ENCODE measurements at places on chromosomes 2 and 18.
A peak's percentile ranks its signal among the peaks of the same experiment; 100 is the strongest.

DNA sequence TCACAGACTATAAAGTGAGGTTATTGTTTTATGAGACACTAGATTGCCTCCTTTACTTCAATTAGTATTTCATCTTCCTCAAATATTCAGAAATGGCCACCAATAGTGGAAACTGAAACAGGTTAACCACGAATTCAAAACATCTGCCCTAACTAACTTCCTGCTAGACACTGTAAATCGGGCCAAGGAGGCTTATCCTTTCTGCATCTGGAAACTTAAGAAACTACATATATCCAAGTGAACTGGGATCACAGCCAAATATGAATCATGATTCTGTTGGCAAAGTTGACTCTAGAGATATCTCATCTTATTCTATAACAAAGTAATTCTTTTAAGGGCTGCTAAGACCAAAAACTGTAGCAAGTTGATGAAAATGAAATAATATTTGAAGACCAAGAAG is 136.6 kb upstream of the ZC3H15 start:
- DNase-seq = no peak

GRCh38 chr2:19109518-19109917 is 248.9 kb downstream of the OSR1 start:
- no peak for DNase-seq

DNA sequence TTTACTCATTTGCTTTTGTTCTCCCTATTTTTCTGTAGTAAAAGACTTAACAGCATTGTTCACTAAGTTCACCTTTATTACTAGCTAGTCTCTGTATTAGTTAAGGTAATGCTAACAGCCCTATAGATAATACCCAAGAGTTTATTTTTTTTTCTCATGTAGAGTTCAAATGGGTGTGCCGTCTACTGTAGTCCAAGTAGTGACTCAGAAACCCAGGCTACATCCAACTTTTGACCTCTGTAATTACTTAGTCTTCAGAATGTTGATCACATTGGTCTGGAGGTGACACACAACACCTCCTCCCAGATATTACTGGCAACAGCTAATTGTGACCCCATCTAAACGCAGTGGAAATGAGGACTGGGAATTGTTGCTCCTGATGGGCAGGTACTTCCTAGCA is 7.7 kb downstream of the COQ10B start:
- DNase-seq = no peak

DNA sequence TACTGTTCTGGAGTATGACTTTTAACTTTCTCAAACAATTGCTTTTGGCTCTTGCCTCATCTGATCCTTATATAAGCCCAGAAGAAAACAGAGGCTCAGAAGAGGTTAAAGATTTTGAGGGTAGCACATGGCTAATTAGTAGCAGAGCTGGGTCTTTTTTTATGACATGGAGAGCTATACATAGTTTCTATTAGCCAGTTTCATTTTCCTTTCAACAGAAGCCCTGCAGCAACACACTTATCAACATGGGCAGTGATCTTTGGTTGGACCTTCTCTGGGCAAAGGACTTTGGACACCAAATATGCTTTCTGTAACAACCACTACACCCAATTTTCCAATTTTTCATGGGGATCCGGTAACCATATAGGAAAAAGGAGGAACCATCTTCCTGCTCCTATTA is 64.9 kb downstream of the NCKAP5 start:
- no peak for DNase-seq

- DNase-seq = no peak
These were observed 265.1 kb downstream of the RIT2 start for GRCh38 chr18:42850174-42851083.

DNA sequence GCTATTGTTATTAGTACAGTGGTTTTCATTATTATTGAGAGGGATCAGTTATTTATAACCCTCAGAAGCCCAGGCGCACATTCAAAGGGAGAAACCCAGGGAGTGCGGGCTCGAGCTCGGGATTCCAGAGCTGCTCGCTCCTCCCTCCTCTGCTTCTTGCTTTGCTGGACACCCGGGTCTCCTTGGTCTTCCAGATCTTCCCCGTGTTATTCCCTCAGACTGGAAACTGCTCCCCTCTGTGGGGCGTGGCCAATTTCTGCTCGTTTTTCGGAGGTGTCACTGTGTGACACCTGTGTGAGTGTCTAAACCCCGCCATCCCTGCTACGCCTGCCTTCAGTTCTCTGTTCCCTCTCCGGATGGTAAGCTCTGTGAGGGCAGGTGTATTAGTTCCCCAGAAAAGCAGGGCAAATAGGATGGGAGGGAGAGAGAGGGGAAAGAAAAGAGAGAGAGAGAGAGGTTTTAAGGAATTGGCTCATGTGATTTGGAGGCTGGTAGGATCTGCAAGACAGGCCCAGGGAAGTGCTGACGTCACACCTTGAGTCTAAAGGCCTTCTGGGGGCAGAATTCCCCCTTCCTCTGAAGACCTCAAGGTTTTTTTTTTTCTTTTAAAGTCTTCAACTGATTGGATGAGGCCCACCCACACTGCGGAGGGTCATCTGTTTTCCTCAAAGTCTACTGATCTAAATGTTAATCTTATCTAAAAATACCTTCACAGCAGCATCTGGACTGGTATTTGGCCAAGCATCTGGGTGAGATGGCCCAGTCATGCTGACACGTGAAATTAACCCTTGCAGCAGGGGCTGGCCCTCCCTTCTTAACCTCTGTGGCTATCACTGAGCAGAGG is 457.3 kb upstream of the ID2 start:
- no peak for DNase-seq

GRCh38 chr2:102025016-102025501 is 33.3 kb downstream of the IL1R2 start:
- DNase-seq = no peak

- no peak for DNase-seq
These were observed 21.1 kb upstream of the PLEK start for GRCh38 chr2:68344031-68344430.

DNA sequence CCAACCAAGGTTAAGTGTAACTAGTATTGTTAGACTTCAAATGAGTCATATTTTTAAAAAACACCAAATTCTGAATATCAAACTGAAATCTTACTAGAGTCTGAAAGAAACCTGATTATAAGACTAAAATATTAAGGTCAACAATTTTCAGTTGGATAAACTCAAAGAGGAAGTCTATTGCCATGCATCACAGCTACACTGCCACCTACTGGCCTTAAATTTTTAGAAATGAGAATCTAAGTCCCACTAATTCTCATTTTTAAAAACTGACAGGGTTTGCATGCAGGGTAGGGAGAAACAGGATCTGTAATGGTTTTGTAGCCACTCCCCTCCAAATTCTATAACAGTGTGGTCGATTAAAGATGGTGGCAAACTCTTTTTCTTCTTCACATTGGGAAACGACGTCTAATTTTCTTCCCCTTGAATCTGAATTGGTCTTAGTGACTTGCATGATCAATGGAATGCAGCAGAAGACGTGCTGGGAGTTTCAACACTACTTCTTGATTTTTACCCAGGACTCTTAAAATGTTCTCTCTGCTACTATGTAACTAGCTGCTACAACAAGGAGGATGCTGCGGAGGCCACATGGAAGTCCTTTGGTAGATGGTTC is 176.1 kb upstream of the SESTD1 start:
- peak; percentile 18 for DNase-seq

GRCh38 chr2:27615316-27615715 is 13.5 kb downstream of the CCDC121 start:
- no peak for DNase-seq

GRCh38 chr2:65278531-65278981 is 50.9 kb downstream of the ACTR2 start:
- DNase-seq = no peak

DNA sequence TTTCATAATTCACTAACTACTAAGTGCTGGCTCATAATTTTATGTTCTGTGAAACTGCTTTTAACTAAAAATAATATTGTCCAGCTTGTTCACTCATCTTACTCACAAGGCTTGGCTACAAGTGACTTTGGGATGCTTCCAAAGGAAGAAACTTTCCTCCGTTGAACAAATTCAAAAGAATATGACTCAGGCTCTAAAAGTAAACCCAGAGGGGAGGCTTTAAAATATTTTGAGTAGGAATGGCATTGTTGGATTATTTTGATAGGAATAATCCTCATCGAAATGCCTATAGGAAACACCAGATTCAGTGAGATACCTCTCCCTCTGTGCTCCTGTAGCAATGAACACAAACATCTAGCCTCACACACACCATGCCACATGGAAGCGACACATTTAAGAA is 25.2 kb upstream of the TLK1 start:
- DNase-seq = no peak

GRCh38 chr2:22604136-22604535 is 780.8 kb upstream of the KLHL29 start:
- no peak for DNase-seq

DNA sequence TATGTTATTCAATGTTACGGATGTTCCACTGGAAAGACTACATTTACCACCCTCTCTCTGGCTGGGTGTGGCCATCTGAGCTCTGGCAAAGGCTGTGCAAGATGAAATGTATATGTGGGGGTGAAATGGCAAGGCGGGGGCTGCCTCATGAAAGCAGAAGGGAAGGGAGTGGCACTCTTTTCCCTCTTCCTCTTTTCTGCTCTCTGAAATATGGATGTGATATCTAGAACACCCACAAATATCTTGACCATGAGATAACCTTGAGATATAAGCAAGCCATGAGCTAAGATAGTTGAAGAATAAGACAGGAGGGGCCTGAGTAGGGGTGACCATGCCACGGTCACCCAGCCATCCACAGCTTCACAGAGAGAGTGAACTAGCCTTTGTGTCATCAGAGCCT is 367.8 kb upstream of the ID2 start:
- no peak for DNase-seq

- DNase-seq = no peak
These were observed 929.2 kb downstream of the SLC4A3 start for GRCh38 chr2:220556658-220557057.

GRCh38 chr2:225010804-225011203 is 31.5 kb downstream of the DOCK10 start:
- DNase-seq = peak; percentile 11

GRCh38 chr2:239151201-239152131 is 249.4 kb downstream of the HDAC4 start:
- DNase-seq = no peak

- DNase-seq = no peak
These were observed 158.3 kb downstream of the RTN4 start for GRCh38 chr2:54891909-54892308.

DNA sequence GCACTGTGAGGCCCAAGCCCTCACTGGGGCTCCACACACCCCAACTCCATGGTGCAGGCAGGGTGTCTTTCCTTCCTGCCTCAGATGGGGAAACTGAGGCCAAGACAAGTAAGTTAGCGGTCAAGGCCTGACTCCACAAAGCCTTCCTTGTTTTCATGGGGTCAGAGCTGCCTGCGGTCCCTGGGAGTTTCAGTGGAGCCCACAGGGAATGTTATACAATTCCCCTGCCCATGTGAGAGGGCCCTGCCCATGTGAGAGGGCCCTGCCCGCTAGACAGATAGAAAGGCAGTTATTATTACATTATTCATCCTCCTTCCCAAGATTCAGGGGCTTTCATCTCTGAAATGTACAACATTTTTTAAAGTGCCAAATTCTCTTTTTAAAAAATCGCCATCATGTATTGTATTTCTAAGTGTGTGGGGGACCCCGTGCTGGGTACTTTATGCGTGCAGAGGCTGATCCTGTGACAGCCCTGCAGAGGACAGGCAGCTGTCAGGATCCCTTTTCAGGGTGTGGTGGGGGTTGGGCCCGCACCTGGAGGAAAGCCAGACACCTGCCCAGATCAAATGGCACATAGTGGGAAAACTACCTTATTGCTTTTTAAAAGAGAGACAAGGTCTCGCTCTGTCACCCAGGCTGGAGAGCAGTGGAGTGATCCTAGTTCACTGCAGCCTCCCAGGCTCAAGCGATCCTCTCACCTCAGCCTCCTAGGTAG is 23.4 kb downstream of the FBLN7 start:
- DNase-seq = no peak

- DNase-seq = no peak
These were observed 8.8 kb downstream of the PLCL1 start for GRCh38 chr2:197813093-197813787.

DNA sequence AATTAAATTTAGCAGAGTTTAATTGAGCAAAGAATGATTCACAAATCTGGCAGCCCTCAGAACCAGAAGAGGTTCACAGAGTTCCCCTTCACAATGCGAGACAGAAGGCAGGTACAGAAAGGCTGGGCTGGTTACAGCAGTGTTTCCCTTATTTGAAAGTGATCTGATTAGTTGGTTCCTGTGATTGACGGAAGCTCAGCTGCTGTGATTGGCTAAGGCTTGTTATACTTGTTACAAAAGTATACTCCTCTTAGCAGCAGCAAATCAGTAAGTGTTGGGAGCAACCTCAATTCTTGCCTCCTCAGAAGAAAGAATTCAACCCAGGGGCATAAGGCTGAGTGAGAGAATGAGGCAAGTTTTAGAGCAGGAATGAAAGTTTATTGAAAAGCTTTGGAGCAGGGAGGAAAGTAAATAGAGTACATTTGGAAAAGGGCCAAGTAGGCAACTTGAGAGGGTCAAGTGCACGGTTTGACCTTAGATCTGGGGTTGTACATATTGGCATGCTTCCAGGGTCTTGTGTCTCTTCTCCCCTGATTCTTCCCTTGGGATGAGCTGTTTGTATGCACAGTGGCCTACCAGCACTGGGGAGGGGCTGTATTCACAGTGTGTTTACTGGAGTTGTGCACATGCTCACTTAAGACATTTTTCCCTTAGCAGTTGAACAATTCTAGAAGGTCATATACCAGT is 431.8 kb upstream of the RAB12 start:
- no peak for DNase-seq

DNA sequence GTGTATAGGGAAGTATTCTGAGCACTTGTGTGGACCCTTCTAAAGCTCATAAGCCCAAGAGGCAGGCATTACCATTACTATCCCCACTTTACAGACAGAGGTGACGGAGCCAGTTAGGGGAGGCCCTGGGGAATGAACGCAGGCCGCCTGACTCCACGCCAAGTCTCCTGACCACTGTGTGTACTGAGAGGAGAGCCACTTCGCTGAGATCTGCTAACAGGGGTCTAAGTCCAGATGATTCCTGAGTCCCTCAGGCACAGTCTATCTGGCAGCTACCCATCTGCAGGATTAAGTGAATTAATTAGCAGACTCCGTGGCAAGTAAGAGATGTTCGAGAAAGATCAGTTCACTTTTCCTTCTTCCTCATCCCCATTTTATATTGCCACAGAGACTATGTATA is 13.7 kb downstream of the CYB5A start:
- no peak for DNase-seq

GRCh38 chr2:197460649-197461048 is 7.3 kb downstream of the COQ10B start:
- no peak for DNase-seq

DNA sequence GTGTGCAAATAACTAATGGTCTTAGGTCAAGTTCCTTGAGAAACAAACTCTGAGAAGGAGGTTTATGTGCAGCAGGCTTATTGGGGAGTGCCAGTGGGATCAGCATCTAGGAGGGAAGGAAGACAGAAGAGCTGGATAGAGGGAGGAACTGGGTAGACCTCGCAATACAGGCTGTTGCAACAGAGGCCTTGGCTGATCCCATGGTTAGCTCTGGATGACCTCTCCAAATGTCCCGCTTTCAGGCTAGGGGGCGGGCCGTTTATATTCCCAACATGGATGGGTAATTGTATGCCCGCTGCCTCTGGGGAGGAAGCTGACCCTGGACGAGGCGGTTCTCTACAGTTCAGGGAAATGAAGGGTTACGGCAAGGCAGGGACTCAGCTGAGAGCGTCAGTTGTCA is 14.7 kb upstream of the CAPN13 start:
- no peak for DNase-seq

- DNase-seq = no peak
These were observed 28.2 kb upstream of the IMPA2 start for GRCh38 chr18:11953113-11953512.

GRCh38 chr2:229408356-229408755 is 137.3 kb upstream of the PID1 start:
- no peak for DNase-seq
